ENCODE measurements at places on chromosomes 2 and 18.

DNA sequence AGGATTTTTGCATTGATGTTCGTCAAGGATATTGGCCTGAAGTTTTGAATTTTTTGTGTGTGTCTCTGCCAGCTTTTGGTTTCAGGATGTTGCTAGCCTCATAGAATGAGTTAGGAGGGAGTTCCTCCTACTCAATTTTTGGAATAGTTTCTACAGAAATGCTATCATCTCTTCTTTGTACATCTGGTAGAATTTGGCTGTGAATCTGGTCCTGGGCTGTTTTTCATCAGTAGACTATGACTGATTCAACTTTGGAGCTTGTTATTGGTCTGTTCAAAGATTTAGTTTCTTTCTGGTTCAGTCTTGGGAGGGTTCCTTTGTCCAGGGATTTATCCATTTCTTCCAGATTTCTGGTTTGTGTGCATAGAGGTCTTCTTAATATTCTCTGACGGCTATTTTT, 166.7 kb downstream of the ST6GAL2 start:
- DNase-seq, result no peak

- DNase-seq, result no peak
Measured at GRCh38 chr2:20525041-20526035, 78.5 kb downstream of the RHOB start.

DNA sequence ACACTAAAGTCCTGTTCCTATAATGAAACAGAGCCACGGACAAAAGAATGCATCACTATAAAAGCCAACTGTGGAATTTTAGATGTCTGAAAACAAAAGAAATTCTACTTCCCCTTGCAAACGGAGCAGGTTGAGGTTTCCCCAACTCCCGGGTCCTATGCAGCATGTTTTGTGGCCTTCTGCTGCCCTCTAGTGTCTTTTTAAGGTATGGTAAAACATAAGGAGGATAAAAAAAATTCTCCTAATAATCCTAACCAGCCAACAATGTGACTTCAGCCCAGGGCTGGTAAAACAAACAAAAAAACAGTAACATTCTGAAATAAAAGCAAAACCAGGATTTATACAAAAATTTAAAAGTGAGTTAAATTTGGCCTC, 539.5 kb downstream of the NRXN1 start:
- DNase-seq, result peak; percentile 19

DNA sequence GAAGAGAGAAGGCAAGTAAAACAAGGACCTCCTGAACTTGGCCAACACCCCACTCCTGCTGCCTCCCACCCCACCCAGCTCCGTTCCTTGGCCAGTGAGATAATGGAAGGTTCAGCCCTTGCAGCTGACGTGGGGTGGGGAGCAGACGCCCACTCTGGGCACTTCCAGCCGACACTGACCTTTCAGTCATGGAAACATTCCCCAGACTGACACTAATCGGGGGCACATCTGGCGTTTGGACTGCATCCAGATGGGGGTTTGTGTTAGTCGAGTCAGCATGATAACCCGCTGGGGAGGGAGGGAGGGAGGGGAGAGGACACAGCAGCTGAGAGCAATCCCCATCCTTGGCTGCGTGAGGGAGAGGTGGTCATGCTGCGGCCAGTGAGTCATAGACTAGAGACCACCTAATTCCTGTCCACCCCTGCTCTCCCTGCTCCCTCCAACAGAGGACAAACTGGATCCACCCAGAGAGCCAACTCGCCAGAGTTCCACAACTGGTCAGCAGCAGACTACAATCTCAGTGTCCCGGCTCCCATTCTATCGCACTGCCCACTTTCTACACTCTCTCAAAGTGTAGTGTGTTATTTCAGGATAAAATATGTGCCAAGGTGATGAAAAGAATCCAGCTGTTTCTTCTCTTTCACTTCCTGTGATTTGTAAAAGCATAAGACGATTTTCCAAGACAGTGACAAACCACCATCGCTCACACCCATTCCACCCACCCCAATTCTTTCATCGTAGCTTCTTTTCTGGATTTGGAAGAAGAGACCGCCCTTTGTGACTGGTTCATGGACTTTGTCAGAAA, 115.4 kb upstream of the PKDCC start:
- no peak for DNase-seq

- DNase-seq, result no peak
Measured at GRCh38 chr2:46564811-46565241, 85.5 kb downstream of the TMEM247 start.

DNA sequence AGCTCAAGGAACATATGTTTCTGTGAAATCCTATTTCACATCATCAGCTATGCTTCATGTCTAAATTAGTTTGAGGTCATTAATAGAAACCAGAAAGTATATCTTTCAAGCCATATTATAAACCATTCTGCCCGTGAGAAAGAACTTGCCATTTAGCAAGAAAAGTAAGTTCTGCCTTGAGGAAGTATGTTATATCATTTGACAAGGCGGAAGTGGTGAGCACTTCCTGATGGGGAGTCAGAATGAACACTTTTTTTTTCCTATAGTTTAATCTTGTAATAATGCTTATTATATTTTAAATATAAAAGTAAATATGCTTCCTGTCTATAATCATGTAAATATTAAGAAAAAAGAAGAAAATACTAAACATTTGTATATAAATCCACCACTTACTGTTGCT, 39.3 kb upstream of the NRXN1 start:
- no peak for DNase-seq

DNA sequence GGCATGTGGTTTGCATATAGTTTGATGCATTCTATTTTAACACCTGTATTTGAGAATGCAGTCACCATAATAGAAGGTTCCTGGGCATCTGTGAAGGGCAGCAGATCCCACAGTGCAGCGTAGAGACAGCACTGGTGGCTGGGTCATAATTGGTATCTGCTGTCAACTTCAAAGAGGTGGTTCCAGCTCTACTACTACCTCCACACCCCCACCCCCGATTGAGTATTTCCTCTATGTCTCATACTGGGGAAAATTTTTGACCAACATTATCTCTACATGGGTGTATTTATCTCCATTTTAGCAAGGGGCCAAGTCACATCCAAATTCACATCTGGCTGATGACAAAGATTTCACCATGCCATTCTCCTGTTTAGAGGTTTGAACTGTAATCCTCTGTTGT, 43.0 kb downstream of the TRPM8 start:
- no peak for DNase-seq

DNA sequence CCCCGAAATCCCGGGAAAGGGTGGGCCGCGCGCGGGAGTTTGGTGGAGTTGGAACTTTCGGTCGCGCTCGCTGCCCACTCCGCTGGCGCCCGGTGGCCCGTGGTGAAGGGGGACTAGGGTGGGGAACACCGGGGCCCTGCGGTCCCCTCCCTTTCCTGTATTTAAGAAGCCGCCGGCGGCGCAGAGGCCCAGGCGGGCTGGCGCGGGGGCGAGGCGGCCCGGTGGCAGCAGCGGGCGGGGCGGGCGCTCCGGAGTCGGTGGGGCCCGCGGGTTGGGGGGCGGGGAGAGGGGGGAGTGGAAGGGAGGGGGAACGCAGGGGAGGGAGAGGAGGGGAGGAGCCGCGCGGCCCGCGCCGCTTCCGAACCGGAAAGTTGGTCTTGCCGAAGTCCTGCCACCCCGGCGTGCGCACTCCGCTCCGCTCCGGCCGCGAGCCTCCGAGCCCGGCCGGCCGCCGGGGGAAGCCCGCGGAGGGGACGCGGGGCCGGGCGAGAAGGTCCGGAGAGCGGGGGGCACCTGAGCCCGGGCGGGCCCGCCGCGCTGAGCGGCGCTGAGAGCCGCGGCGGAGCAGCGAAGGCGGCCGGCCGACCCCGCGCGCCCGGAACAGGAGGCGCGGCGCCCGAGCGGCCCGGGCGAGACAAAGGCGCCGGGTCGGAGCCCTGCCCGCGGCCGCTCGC, 425 bp upstream of the SALL3 start:
- no peak for DNase-seq

DNA sequence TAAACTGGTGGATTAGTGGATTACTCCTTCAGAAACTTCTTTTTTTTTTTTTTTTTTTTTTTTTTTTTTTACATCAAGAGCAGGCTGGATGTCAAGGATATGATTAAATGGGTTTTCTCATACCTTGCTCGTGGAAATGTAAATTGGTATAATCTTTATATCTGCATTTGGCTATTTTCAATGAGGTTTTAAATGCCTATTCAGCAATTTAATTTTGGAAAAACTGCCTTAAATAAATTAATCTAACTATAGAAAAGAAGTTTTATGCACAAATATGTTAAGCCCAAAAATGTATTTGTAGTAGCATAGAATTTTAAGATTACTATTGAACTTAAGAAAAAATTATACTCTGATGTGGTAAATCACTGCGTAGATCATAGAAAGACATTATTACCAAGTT, 11.4 kb upstream of the GAREM1 start:
- no peak for DNase-seq

Data from head of caudate nucleus (tissue), 42 donors.